ENCODE measurements at places on chromosomes 5 and 9.

DNA sequence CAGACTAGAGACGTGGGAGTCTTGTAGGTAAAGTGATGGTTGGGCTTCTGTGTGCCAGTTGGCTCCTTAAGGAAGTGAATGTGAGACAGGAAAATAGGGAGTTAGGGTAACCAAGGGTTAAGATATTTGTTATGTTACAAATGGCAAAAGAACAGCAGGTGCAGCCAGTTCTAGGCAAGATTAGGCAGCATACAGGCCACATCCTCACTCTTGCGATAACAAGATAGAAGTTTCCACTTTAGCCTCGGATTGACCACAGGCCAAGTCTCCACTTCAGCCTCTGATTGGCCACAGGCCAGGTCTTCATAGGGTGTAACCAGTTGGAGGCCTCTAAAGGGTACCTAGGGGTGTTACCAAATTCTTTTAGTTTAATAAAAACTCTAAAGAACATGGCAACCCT is 54.6 kb upstream of the ABCA1 start:
- DNase-seq, result no peak

DNA sequence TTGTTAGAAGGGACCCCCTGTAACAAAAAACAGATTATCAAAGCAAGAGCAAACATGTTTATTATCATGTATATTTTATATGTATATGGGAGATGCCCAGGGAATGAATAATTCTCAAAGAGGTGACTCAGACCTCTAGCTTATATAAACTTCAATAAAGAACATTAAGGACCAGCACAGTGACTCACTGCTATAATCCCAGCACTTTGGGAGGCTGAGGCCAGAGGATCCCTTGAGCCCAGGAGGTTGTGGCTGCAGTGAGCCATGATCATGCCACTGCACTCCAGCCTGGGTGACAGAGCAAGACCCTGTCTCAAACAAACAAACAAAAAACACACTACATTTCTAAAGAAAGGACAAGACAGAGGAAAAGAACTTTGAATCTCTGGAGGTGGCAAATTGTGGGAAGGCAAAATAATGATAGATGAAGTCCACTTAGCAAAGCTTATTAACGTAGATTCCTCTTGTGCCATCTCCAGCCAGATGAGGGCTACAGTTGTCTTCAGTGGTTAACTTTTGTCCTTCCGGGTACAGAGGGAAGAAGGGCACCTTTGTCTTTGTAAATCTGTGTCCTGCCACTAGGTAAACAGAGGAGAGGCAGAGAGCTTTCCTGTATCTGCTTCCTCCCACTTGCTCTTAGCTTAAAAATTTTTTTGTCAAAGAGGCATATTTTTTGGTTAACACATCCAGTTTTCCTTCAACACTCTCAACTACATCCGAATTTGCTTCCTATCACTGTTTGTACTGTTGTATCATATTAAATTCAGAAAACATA is 7.5 kb upstream of the RFK start:
- DNase-seq, result no peak

DNA sequence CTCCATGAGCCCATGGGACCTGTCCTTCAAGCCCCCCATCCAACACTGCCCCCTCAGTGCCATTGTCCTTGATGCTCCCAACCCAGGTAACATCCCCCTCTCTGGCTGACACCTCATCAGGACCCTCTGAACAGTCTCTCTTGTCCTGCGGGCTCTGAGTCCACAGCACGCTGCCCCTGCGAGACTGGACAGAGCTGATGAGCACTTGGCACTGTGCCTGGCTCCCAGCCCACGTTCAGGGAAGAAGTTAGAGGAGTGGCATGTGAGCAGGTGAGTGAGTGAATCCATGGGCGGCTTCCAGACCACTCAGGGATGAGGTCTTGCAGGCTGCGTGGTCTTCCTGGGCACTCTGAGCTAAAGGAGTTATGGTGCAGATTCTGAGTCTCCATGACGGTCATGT is 70.7 kb downstream of the PAX5 start:
- DNase-seq, result no peak

- DNase-seq, result no peak
These were observed 43.6 kb upstream of the CLK4 start for GRCh38 chr5:178670351-178670885.

- DNase-seq, result no peak
These were observed 617 bp downstream of the PPP6C start for GRCh38 chr9:125189011-125189360.

- DNase-seq, result no peak
These were observed 385.7 kb downstream of the BNC2 start for GRCh38 chr9:16484744-16485143.

DNA sequence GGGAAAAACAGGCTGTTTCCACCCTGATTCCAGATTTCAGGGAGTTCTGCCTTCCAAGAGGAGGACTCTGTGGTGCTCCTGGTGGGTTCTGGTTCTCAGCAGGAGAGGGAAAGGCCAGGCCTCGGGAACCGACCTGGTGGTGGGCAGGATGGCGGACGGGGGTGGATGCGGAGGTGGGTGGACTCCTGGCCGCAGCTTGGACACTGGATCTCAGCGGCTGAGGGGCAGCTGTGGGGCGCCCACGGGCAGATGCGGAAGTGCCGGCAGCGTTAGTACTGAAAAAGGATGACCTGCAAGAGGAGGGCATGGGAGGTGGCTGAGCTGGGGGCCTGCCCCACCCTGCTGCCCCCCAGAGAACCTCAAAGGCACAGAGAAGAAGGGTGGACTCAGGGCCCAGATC is 24.3 kb downstream of the LHX6 start:
- no peak for DNase-seq

- no peak for DNase-seq
These were observed 70.9 kb downstream of the SETX start for GRCh38 chr9:132283863-132284262.

DNA sequence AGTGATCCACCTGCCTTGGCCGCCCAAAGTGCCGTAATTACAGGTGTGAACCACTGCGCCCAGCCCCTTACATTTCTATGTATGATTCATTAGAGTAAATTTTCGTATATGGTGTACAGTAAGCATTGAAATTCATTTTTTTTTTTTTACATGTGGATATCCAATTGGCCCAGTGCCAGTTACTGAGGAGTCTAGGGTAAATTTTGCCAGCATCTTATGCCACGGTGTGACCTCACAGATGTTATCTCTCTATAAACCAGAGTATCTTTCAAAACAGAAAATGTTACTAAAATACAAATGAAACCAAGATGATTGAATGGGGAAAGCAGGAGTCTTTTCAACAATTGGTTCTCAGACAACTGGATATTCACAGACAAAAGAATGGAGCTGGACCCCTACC is 64.7 kb downstream of the IPPK start:
- DNase-seq, result no peak

DNA sequence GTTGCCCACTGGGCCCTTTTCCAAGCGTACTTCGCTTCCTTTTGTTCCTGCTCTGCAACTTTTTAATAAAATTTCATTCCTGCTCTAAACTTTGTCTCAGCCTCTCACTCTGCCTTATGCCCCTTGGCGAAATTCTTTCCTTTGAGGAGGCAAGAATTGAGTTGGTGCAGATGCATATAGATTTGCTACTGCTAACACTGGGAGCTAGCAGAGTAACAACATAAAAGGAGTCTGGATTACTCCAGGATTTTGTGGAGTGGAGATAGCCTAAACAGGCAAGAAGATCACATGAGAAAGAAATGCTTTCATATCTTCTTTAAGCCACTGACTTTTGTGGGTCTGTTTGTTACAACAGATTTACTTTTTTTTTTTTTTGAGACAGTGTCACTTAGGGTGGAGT is 12.9 kb upstream of the RFESD start:
- no peak for DNase-seq
